ENCODE measurements at places on chromosomes 1 and 21. TPM values are rescaled to one million over a fixed set of nuclear protein-coding genes. Genes with fewer than 3 reads are reported as not detected.

CHIT1 gene
- total RNA-seq, result not detected

FCRL4 gene
- total RNA-seq, result not detected

PINK1 gene
- 34.6 TPM for total RNA-seq

NTMT2 gene
- not detected for total RNA-seq

TIE1 gene
- not detected for total RNA-seq

IVL gene
- total RNA-seq, result 60.1 TPM

TRIM17 gene
- total RNA-seq, result 4.0 TPM

All from airway epithelial cell (primary cell).